ENCODE measurements at places on chromosomes 6 and 20.
A peak's percentile ranks its signal among the peaks of the same experiment; 100 is the strongest.

DNA sequence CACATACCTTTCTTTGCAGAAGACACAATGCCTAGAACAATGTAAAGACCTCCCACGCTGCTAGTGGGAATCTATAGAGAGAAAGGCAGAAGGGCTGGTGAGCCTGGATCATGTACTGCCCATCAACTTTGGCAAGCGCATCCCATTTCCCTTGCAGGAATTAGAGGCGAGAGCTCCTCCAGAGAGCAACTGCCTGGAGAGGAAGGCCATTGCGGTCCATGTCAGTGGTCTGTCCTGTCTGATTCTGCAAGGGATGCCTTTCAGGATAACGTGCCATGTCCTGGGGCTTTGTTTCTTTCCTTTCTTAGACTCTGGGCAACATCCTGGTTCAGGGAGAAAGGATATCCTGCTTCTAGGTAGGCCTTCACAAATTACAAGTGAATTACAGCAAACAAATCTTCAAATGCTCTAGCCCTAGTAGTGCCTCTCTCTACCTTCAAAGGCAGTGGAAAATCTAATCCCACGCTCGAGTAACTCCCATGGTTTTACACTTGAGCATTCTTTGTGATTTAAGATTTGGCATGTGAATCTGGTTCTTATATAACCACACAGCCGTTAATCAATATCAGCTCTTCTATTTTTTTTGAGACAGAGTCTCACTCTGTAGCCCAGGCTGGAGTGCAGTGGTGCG is 38.5 kb downstream of the GCNT2 start:
- DNase-seq = no peak

- DNase-seq = no peak
Measured at GRCh38 chr20:62020935-62021701, 44.6 kb downstream of the TAF4 start.

- no peak for DNase-seq
Measured at GRCh38 chr6:7541175-7542064, at the start of gene DSP. TSS of gene DSP (plus strand) at chr6:7541671. CDS start at chr6:7541916, 245 bp downstream.

DNA sequence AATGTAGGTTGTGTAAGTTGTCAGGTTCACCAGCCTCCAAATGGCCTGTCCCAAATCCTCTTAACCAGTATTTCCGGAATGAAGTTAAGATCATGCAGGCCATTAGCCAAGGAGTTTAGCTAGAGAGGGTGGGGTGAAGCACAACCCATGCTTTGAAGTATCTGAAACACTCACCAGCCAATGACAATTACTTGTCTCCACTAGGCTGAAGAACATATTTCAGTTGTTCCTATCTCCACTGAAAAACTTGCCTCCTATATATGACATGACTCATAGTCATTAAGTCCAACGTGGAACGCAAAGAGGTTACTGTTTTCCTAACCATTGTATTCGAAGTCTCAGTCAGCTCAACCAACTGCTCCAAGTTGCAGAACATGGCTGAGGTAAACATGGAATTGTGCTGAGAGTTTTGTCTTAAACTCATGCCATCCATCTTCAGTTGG is 37.4 kb upstream of the TNFAIP3 start:
- DNase-seq = no peak

DNA sequence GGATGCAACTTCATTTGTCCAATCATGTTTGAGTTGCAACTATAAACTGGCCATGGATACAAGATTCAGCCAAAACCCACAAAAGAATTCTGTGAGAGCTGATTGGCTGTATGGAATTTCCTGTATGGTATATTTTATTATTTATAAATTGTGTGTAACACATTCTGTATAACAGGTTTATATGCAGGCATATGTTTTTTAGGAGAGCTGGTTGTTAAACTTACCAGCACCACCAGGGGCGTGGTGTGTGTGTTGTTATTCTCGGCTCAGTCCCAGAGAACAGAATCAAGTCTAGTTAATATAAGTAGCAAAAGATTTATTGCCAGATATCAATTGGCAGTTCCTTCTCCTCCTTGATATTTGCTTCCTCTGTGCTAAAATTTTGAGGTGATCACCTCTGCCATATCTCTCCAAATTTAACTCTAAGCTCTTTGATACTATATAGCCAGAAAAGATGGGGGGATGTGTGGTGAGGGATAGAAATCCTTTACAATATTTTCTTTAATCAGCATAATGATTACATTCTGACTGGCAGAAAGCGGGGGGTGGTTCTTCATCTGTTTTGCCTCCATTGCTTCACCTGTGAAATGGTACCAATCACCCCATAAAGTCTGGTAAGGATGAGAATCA is 22.9 kb downstream of the CNBD2 start:
- DNase-seq = peak; percentile 42

DNA sequence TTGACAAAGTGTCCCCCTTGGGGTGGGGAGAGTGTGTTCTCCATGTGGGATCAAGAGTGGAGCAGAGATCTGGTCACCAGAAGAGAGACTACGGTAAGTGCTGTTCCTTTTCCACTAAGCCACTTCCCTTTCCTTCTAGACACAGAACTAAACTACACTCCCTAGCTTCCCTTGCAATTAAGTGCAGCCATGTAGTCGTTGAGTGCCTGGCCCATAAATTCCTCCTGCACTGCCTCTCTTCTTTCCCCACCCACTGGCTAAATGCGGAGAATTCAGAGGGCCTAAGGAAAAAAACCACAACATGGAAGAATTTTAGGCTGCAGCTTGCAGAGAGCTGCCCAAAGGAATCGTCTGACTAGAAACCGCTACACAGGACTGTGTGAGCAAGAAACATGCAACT is 1.5 kb downstream of the WDR27 start:
- peak; percentile 22 for DNase-seq

DNA sequence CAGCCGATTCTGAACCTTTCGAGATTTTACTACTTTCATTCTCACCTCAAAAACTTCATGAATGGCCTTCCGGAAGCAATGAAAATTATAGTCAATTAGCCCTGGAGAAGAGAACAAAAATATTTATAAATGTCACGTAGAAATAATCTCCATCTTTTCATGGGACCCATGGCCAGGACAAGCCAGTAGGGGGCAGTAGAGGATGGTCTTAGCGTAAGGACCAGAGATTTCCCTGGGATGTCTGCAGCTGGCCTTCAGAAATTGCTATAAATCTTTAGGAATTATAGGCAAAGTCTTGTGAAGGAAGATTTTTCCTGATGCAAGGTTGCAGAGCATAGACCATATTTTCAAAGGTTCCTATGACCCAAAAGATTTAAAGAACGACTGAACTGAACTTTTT is 15.6 kb upstream of the UBE2J1 start:
- peak; percentile 70 for DNase-seq

- no peak for DNase-seq
Measured at GRCh38 chr20:1297486-1297885, 31.4 kb downstream of the SNPH start.

DNA sequence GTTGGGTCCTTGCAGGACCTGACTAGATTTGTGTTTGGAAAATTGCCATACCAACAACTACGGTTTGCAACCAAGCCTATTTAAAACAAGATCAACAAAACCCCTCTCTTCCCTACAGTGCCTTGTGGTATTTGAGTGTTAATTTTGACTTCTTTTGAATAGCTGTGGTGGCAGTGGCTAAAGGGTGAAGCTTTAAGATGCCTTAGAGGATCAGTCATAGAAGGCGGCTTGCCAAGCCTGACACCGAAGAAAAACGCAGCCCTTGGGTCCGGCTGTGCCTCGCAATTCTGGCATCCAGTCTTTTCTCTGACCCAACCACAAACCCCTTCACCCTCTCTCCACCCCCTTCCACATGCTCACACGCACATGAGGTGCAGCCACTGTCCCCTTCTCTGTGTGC is 32.6 kb downstream of the BMP6 start:
- no peak for DNase-seq

- no peak for DNase-seq
Measured at GRCh38 chr6:42403421-42403820, 48.3 kb downstream of the TRERF1 start.

DNA sequence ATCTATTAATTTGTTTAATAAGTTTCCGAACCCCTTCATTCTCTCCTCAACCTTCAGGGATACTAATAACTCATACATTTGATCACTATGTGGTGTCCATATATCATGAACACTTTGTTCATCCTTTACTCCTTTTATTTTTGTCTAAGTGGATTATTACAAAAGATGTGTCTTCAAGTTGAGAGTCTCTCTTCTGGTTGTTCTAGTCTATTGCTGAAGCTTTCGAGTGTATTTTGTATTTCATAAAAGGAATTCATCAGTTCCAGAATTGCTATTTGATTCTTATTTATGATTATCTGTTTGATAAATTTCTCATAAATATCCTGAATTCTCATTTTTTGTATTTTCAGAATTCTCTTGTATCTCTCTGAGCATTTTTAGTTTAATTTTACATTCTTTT is 96.5 kb upstream of the RUNX2 start:
- no peak for DNase-seq

GRCh38 chr20:62411479-62412193 is 4.6 kb upstream of the CABLES2 start:
- DNase-seq = no peak

- no peak for DNase-seq
Measured at GRCh38 chr6:16067568-16067967, 61.3 kb upstream of the MYLIP start.

DNA sequence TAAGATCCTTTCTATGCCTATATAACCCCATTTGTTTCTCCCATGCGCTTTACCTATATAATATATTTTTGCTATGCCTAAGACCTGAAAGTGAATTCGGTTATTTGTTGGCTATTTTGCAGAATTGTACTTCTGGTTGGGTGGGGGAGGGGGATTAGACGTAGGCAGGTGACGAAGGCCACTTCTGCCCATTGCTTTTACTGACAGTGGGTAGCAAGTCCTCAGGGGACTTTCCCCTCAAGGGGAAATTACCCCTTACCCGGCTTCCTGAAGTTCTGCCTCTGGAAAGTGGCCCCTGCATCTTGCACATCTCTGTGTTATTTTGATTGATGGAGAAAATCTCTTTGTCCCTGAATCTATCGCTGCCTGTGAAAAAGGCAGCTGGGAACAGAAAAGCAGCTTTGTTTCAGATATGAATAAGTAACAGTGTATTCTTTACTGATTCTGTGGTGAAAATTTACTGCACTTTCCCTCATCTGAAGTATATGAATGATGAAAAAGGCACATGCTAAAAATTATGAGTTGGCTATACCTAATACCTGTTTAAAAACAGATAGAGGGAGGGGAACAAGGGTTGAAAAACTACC is 133.9 kb downstream of the UTRN start:
- DNase-seq = no peak

GRCh38 chr20:36183155-36183944 is 28.8 kb downstream of the EPB41L1 start:
- no peak for DNase-seq

DNA sequence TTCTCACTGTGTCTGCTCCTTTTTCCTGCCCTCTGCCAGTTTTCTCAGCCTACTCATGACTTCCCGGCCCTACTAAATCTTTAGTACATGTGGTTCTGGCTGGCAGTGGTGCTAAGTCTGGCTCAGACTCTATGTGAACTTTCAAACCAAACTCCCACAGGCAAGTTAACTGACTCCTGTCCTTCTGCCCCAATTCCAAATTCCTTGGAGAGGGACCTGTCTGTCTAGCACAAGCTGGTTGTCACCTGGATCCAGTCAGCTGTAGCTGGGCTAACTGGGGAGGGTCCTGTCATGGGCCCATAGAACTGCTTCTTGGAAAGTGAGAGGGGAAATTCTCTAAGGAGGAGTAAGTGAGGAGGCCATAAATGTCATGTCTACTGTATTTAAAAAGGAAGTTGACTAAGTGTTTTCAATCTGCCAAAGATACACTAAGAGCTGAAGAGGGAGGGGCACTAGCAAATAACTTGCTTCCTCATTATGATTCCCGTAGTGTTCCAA is 240.1 kb downstream of the KCNQ5 start:
- DNase-seq = peak; percentile 51

DNA sequence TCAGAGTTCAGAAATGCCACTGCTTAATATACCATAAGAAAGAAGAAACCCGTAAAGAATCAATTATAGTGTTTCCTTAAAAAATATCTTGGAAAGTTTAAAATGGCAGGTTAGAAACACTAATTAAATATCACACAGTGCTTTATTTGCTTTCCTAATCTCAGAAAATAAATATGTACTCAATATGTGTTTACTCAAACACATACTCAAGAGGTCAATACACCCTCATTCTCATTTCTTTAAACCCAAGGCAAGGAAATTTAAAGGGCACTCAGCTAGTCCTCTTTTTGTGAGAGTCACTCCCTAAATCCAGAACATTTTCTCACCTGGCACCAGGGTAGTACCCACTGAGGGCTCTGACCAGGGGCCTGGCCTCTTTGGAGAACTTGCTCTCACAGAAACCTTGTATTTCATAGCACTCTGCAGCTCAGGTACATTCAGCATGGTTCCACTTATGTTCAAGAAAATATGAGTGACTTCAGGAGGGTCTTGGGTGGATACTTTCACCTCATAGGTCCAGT is 38.2 kb downstream of the ROS1 start:
- DNase-seq = no peak

DNA sequence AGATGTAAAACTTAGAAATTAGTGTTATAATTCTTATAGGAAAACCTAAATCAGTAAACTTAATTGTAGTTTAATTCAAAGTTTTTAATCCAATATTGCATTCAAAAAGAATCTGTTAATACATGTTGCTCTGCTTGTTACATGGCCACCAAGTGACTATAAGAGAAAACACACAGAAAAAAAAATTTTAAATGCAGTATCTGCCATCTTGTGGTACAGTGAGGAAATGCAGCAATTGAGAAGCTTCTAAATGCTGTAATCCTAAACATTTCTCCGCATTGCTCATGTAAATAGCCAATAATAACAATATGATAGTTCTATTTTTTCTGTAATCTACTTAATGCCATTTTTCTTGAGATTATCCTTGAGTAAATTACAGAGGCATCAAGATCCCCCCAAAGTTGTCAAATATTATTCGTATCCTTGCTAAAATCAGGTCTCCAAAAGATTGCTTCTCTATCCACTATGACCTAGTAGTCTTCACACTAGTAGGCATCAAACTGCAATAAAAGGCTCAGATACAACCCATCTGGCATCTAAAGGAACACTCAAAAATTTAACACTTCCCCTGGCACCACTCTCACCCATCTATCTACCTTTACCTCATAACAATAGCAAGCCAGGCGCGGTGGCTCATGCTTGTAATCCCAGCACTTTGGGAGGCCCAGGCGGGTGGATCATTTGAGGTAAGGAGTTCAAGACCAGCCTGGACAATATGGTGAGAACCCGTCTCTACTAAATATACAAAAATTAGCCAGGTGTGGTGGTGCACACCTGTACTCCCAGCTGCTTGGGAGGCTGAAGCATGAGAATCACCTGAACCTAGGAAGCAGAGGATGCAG is 34.6 kb downstream of the HDAC2 start:
- peak; percentile 62 for DNase-seq

DNA sequence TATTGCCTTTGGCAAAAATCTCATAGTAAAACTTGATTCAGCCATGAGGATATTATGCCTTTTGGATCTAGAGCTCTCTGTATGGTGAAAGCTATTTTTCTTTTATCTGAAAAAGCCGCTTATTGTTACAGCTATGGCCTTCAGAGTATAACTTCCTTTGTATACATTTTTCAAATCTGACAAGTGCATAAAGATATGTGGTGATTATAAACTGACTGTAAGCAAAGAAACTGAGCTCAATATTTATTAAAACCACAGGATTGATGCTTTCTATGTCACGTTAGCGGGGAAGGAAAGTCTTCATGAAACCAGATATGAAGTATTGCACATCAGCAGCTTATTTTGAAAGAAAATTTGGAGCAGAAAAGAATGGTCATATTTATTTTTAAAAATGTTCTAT is 151.8 kb downstream of the THEMIS start:
- DNase-seq = no peak

GRCh38 chr6:20559924-20560551 is 25.8 kb downstream of the CDKAL1 start:
- peak; percentile 38 for DNase-seq

- no peak for DNase-seq
Measured at GRCh38 chr20:6007529-6008103, 46.2 kb downstream of the LRRN4 start.
